ENCODE measurements at places on chromosomes 1 and 21.

DNA sequence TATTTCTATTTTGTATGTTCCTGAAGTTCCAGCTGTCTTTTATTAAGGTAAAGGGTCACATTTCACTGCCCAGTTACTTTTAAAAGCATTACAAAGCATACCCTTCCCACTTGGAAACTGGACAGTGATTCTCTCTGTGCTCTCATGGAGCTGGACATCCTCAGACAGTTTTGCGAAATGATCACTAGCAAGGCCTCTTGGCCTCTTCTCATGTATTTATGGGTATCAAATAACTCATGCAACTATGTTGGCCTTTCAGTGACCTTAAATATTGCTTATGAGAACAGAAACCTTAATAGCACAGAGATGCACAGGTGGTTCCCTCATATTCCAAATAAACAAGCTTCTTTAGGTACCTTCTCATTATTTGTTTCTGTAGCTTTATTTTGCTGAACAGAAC lies 7.9 kb upstream of the AMPD1 start:
- H3K36me3 ChIP-seq: peaks cover 19% of the 10 kb centered on the region
- peaks cover 7% of the 10 kb centered on the region for H3K27me3 ChIP-seq
- no peak overlapping the region for H3K27ac ChIP-seq
- DNase-seq: no peak
- H3K4me1 ChIP-seq: no peaks in the 10 kb centered on the region

- DNase-seq: no peak
- H3K4me3 ChIP-seq: peak overlapping the region; percentile 79
- peaks cover 29% of the 10 kb centered on the region for H3K4me1 ChIP-seq
- H3K27ac ChIP-seq: peak overlapping the region; percentile 82
- peaks cover 29% of the 10 kb centered on the region for H3K36me3 ChIP-seq
Observed at GRCh38 chr1:7771823-7772299, 765 bp downstream of the VAMP3 start.

DNA sequence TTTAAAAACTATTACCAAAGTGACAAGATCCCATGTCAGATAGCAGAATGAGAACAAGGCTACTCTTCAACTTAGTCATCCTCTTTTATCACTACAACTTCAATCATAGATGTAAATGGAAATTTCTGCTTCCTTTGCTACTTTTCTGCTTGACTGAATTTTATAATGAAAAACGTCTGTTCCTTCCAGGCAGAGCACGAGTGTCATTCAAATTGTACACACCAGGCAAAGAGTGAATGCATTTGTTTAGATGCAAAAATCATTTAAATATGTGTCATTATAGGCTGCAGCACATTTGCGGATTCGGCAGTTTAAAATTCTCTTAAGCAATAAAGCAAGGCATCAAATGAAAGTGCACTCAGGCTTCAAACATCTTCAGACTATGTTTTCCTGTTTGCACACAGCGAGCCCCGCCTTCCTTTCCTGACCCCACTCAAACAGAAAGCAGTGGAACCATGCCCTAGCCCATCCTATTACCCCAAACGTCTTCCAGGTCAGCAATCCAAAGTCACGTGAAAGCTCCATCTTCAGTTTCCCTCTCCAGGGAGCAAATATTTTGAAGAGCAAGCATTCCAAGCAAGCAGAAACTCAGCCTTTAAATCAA lies 99.6 kb downstream of the APP start:
- H3K36me3 ChIP-seq: no peaks in the 10 kb centered on the region
- peak; percentile 58 for DNase-seq
- H3K27me3 ChIP-seq: no peaks in the 10 kb centered on the region
- H3K4me3 ChIP-seq: peak overlapping the region; percentile 63

GRCh38 chr1:89996450-89997110 lies 1.7 kb downstream of the ZNF326 start:
- peaks cover 4% of the 10 kb centered on the region for H3K27me3 ChIP-seq
- DNase-seq: no peak

GRCh38 chr1:167893798-167894197 lies 20.1 kb downstream of the ADCY10 start:
- no peaks in the 10 kb centered on the region for H3K36me3 ChIP-seq
- peaks cover 4% of the 10 kb centered on the region for H3K27me3 ChIP-seq
- H3K4me3 ChIP-seq: no peak overlapping the region
- no peaks in the 10 kb centered on the region for H3K4me1 ChIP-seq
- no peak overlapping the region for H3K27ac ChIP-seq
- DNase-seq: no peak

DNA sequence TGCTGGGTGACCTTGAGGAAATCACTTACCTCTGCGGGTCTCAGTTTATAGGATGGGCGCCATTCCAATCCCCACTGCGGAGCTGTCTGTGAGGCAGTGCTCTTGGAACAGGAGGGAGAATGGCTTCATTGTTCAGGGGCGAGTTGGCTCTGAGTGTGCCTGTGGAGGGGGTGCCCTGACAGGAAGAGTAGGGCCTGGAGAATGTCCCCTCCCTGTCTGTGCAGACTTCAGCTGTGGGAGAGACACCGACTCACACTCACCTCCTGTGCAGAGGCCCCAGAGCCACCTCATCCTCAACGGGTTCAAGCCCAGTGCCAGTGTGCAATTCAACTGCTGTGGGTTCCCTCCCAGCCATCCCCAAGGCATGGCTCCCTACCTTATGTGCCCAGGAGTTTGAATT lies 17.1 kb downstream of the ADORA1 start:
- no peak overlapping the region for H3K4me3 ChIP-seq
- H3K36me3 ChIP-seq: no peaks in the 10 kb centered on the region
- peaks cover 3% of the 10 kb centered on the region for H3K27me3 ChIP-seq
- no peaks in the 10 kb centered on the region for H3K4me1 ChIP-seq
- DNase-seq: no peak

GRCh38 chr1:60101516-60101915 lies 27.9 kb upstream of the C1orf87 start:
- H3K4me1 ChIP-seq: no peaks in the 10 kb centered on the region
- H3K4me3 ChIP-seq: no peak overlapping the region
- no peaks in the 10 kb centered on the region for H3K36me3 ChIP-seq
- H3K27me3 ChIP-seq: no peaks in the 10 kb centered on the region
- H3K27ac ChIP-seq: no peak overlapping the region
